Stimulated activated CD4-positive, alpha-beta T cell treated with anti-CD3 and anti-CD28 coated beads, Interleukin-1b, Interleukin-23, amount 100 ng/mL, for 4 hours (primary cell): ENCODE measurements at places on chromosomes 6 and 20.

- DNase-seq: no peak
Measured at GRCh38 chr6:130376936-130377335, 11.1 kb downstream of the TMEM200A start.

DNA sequence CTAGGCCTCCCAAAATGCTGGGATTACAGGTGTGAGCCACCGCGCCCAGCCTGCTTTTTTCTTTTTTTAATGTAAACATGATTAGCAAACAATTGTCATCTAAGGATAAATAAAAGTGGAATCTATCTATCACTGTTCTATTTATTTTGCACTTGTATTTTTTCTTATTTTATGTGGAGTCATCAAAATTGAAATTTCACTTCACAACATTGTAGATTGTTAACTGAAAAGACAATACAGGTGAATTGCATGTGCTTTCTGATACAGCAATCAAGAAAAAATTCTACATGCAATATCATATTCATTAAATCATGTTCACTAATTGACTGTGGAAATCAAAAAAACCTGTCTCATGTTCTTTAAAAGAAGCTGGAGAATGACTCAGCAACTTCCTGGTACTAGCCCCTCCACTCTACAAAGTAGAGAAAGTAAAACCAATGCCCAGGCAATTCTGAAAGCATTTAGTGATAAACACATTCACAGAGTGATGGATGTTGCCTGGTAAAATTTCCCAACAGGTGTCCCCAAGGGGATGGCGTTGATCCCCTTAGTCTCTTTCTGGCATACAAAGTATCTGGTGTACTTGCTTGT, 10.7 kb upstream of the RFX6 start:
- DNase-seq: no peak

DNA sequence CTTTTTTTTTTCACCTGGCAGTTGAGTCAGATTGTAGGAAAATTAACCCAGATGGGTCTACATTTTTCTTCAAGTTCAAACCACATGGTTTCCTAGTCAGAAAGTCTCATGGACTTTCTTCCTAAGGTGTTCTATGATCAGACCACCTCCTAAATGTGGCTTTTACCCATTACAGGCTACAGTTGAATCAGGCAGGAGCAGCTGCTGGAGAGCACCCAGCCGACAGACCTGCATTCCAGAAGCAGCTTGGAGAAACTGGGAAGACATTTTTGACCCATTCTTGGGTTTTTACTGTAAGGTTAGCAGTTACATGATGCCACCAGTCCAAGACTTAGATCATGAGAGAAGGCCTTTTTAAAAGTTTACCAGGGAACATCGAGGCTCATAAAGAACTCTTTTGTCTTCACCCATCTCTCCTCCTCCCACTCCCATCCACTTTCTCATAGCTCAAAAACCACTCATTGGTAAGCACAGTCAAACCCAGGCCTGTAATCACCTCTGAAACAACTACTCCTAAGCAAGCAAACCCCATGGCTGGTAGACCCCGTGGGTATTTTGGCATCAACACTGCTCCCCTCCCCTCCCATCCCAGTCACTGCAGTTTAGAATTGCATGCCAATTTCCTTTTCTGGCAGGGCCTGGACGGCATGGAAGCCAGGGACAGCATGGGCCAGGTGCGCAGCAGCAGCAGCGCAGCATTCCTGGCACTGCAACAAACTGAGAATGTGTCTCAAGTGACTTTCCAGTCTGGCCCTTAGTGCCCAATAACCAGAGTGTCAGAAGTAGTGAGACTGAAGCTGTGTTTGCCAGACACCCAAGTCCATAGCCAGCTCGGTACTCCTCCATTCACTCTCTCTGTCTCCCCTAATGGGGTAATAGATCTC, 113.7 kb downstream of the CLIC5 start:
- DNase-seq: no peak

DNA sequence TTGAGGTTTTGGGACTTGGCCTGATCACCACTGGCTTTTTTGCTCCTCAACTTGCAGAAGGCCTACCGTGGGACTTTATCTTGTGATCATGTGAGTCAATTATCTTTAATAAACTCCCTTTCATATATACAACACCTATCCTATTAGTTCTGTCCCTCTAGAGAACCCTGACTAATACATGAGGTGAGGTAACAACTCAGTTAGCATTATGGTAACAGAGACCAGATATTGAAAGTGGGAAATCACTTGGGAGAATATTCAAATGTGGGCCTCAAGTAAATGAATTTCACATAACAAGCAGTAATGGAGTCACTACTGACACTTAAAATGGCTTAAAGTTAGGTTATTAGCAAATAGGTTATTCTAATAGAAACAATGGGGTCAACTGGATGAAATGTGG, 438.1 kb upstream of the AGPAT4 start:
- DNase-seq: no peak

GRCh38 chr6:25287941-25288340, 8.8 kb downstream of the CARMIL1 start:
- no peak for DNase-seq

GRCh38 chr20:48667889-48668413, 159.8 kb downstream of the PREX1 start:
- no peak for DNase-seq

GRCh38 chr6:158808941-158809678, 10.1 kb downstream of the EZR start:
- DNase-seq: no peak

- no peak for DNase-seq
Measured at GRCh38 chr6:16436550-16436949, 198.2 kb downstream of the GMPR start.

DNA sequence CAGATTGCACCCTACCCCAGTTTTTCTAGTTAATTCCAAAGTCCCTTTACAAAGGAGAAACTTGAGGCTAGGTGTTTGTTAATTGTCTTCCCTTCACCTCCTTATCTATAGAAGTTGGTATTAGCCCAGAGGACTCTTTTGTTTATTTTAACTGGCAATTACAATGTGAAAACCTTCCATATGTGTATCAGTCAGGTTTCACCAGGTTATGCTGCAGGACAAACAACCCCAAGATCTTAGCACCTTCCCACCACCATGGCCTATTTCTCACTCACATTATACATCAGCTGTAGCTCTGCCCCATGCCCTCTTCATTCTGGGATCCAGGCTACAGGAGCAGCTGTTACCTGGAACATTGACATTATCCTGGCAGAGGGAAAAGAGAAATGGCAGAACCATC, 31.1 kb downstream of the SNHG17 start:
- DNase-seq: no peak

DNA sequence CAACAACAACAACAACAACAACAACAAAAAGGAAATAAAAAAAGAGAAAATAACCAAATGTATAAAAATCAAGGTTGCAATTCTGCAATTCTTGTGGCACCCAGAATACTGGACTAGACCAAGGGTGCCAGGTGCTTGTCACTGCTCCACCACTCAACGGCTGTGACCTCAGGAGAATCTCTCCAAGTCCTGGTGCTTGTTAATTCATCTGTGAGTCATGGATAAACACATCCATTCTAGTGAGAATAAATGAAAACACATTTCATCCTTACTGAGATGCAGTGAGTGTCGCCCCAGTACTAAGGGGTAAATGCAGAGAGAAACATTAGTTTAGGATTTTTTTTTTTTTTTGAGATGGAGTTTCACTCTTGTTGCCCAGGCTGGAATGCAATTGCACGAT, 32.0 kb downstream of the HLA-C start:
- DNase-seq: no peak

GRCh38 chr6:64034910-64035655, 399.5 kb downstream of the PHF3 start:
- no peak for DNase-seq

GRCh38 chr6:90216072-90216977, 80.3 kb downstream of the BACH2 start:
- DNase-seq: peak; percentile 21

DNA sequence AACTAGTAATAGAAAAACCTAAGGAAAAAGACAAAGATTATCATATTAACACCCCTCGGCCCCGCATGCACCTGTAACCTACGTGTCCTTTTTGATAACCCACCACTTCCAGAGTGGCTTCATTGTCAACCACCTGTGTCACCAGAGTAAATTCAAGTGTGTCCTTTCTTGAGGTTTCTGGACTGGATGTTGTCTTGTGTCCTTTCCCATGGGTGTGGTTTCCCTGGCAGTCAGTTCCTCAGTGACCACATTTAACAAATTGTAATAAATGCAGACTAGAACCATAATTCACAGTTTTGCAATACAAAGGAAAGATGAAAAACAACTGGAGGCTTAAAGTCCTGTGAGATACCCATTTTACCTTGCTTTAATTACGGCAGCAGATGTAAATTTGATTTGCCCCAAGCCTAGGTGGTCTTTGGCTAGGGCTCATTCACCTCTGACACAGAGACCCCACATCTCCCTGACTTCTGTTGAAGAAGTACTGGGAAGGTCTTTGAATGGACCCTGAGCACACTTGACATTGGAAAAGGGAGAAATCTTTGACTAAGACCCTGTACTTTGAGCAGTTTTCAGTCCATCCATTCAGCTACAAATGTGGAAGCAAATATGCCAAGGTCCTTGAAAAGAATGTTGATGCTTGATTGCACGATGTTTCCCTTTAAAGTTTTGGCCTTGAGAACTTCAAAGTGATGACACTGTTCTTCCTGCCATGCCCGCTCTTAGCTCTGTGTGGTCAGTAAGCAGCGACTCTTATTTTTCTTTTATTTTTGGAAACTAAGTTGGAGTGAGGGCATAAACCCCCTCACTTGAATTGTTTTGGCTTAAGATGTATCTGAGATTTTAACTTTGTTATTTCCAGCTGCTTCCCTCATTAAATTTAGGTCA, 232.4 kb downstream of the UST start:
- DNase-seq: no peak

DNA sequence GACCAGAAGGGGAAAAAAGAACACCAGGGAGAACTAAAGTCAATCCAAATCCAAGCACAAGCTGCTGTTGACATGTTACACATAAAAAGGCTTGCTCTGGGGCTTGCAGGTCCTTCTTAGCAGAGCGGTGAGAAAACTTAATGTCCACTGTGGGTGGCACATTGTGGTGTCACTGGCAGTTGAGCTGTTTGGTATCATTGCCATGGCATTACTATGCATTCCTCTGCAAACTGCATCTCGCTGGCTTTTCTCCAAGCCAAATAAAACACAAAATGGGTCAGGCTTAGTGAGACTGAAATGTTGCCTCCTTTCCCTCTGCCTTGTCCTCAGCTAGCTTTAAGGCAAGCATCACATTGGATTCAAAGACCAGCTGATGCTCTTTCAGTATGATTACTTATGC, 40.9 kb downstream of the LY86 start:
- no peak for DNase-seq

- no peak for DNase-seq
Measured at GRCh38 chr6:143227675-143228074, 167.0 kb downstream of the AIG1 start.

GRCh38 chr6:85360794-85361642, 88.9 kb upstream of the NT5E start:
- DNase-seq: no peak

GRCh38 chr6:108179741-108180140, 13.9 kb downstream of the NR2E1 start:
- no peak for DNase-seq

- DNase-seq: no peak
Measured at GRCh38 chr6:37020381-37020780, 14.9 kb downstream of the FGD2 start.

DNA sequence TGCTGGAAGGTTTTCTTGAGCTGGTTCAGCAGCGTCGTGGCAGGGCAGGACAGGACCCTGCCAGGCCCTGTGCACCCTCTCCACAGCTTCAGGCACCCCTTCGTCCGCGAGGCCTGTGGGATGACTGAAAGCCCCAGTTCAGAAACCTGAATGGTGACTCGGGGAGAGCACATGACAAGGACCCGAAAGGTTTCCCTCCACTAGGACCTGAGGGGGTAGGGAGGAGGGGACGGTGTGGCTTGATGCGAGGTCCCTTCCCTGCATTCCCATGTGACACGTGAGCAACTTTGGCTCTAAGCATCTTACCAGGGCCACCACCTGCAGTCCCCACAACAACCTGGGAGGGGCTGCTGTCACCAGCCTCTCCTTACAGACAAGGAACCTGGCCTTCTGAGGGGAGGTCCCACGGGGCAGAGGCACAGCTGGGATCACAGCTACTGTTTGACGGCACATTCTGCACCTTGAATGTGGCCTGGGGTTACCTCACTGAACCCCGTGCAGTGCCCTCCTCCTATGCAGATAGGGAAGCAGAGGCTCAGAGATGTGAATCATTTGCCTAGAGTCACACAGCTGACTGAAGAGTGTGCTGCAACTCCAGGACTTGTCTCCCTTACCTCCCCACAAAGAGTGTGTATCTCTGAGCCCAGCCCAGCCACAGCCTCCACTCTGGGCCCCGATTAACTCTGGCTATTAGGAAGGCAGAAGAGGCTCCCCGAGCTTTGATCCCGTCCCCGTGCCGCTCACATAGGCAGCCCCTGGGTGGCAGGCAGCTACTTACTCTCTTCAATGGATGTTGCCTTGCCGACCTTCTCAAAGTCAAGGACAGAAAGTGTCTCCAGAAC, 84.6 kb downstream of the PTPN1 start:
- no peak for DNase-seq

GRCh38 chr6:41306187-41306854, 19.8 kb upstream of the TREM1 start:
- DNase-seq: no peak

GRCh38 chr20:59743767-59744485, 139.6 kb downstream of the PHACTR3 start:
- no peak for DNase-seq

- DNase-seq: no peak
Measured at GRCh38 chr20:4985658-4986057, 15.7 kb downstream of the SLC23A2 start.

DNA sequence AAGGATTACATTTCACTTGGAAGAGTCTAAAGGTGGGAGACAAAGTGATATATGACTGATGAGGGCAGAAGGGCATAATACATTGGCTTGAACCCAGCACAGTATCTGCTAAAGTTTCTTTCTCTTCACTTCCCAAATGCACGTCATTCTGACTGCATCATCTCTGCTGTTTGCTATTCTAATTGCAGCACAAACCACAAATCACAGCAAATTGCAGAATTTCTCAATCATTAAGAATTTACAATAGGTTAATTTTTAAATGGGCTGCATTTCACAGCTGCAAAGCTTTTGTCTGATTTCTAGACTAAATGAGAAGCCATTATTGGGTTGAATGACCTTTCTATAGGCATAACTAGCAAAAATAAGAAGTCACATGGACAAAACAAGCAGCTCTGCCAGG, 337.0 kb downstream of the RNGTT start:
- DNase-seq: no peak
